ENCODE measurements at places on chromosomes 6 and 20. TPM values are rescaled to one million over a fixed set of nuclear protein-coding genes. Genes with fewer than 3 reads are reported as not detected.
A peak's percentile ranks its signal among the peaks of the same experiment; 100 is the strongest.

The TRDN gene
- total RNA-seq: 0.11 TPM

The HSPA12B gene
- 23.0 TPM for total RNA-seq

The ARMH2 gene
- 1.5 TPM for total RNA-seq

GRCh38 chr6:42715871-42716270, 6.5 kb downstream of the PRPH2 start:
- DNase-seq: no peak

- no peak for DNase-seq
Observed at GRCh38 chr6:106749609-106750008, 120.2 kb downstream of the QRSL1 start.

DNA sequence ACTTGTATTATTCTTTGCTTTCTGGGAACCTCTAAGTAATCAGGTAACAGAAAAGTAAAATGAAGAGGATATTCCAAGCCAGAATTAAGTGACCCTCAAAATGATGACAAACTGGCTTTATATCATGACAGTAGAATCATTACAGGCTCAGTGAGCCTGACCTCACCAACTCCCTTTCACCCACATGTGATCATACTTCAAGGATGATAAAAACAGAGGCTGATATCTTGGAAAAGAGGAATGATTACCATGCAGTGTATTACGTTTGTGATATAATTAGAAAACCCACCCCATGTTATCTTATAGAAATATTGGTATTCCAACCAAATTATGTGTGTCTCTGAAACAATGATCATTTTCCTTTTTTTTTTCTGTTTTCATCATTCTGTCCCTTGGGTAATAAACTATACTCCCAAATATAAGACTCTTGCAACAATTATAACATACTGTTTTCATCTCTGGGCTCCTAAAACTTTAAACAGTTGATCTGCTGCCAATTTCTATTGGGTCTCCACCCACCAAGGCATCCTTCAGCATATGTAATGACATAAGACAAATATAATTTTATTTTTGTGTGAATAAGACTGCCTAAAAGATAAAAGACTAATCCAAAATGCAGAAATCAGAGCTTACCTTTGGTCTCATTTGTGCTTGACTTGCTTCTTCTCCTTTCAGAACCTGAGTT, 115.7 kb downstream of the DST start:
- DNase-seq: peak; percentile 61

- no peak for DNase-seq
Observed at GRCh38 chr6:108803982-108804490, 44.2 kb upstream of the ARMC2 start.

GRCh38 chr20:40717343-40717865, 28.4 kb upstream of the MAFB start:
- no peak for DNase-seq

GRCh38 chr20:35637276-35637675, 21.6 kb downstream of the SPAG4 start:
- no peak for DNase-seq

DNA sequence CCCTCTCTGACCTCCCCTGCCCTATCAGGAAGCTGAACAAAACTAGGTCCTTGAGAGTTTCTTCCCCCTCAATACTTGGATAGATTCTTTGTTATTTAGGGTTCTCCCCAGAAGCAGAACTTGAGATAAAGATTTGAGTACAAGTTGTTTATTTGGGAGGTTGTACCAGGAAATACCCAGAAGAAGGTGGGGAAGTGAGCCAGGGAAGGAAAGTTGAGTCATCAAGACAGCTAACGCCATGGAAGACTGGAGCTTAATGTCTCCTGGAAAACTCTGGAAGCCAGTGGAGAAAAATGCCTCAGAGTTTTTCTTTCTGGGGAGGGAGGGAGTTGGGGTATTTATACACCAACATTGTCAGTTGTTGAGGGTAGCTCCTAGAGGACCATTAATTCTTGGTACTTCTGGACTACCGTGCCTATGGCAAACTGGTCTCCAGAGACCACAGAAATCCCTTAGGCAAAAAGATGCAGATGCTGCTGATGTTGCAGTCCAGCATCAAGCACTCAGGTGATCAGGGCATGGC, 102.6 kb upstream of the ZFP64 start:
- no peak for DNase-seq

- no peak for DNase-seq
Observed at GRCh38 chr20:8424010-8424409, 291.9 kb downstream of the PLCB1 start.
